ENCODE measurements at places on chromosomes 13 and 19.
A peak's percentile ranks its signal among the peaks of the same experiment; 100 is the strongest.

GRCh38 chr13:21237081-21237480, 60.6 kb downstream of the MRPL57 start:
- DNase-seq = no peak

- no peak for DNase-seq
Measured at GRCh38 chr13:70604448-70604847, 496.2 kb upstream of the KLHL1 start.

GRCh38 chr13:38656699-38657098, 30.2 kb upstream of the FREM2 start:
- no peak for DNase-seq

- DNase-seq = no peak
Measured at GRCh38 chr13:43797869-43798268, 11.1 kb upstream of the ENOX1 start.

DNA sequence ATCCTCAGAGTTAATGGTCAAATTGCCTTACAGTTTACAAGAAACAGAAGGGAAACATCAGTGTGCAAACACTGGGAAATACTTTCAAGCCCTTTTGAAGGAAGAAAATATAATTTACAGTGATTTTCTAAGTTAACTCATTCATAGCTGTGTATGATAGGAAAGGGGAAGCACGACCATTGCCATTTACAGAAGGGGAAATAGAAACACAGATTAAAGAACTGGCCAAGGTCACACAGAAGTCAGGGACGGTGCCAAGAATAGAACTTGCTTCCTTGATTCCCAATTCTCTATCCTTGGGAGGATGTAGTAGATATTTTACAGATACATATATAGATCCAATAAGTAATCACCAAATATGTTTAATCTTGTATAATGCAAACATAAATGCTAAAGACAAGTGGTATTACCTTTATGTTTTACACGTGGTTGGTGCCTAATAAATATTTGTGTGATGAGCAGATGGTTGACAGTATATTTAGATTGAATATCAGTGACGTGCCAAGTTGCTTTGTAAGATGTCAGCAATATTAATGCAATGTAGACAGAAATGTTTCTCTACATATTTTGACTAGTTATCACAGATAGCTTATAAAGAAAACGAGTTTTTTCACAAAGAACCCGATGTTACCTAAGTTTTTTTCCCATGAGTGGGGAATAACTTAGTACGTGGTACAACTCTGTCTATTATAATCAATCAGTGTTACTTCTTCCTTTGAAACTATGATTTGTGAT, 73.1 kb downstream of the FLT1 start:
- DNase-seq = no peak

- DNase-seq = no peak
Measured at GRCh38 chr19:15252398-15253018, 20.3 kb upstream of the EPHX3 start.

- peak; percentile 33 for DNase-seq
Measured at GRCh38 chr19:1133471-1133929, 29.7 kb downstream of the GPX4 start.

GRCh38 chr13:109918179-109918711, 131.9 kb upstream of the IRS2 start:
- DNase-seq = no peak

GRCh38 chr13:93318534-93319254, 92.1 kb downstream of the GPC6 start:
- no peak for DNase-seq

DNA sequence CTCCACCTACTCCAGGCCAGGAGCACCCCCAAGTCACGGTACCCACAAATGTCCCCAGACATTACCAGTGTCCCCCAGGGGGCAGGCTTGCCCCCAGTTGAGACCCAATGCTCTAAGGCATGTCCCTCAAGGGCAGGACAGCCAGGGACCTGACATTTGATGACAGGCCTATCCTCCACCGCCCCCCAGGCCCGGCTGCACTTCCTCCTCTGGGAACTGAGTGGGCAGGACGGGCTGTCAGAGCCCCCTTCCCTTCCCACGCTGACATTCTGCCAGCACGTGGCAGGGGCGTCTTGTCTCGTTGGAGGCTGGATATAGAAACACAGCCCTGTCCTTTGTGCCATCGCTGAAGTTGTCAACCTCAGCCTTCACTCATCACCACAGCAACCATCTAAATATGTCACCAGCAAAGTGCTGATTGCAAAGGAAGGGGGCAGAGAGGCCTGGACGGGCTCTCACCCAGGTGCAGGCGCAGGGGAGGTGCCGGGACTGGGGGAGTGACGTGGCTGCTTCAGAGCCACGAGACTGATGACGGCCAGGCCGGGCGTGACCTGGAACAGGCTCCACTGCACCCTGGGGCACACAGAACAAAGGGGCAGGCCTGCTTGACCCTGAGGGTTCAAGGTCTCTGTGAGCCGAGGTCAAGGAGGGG, 38.4 kb downstream of the GNG7 start:
- DNase-seq = no peak

- DNase-seq = no peak
Measured at GRCh38 chr13:44660050-44660449, 83.9 kb upstream of the TSC22D1 start.

GRCh38 chr19:15913830-15914229, 16.0 kb upstream of the CYP4F2 start:
- DNase-seq = no peak

GRCh38 chr13:22111152-22111783, 440.4 kb downstream of the FGF9 start:
- DNase-seq = no peak

DNA sequence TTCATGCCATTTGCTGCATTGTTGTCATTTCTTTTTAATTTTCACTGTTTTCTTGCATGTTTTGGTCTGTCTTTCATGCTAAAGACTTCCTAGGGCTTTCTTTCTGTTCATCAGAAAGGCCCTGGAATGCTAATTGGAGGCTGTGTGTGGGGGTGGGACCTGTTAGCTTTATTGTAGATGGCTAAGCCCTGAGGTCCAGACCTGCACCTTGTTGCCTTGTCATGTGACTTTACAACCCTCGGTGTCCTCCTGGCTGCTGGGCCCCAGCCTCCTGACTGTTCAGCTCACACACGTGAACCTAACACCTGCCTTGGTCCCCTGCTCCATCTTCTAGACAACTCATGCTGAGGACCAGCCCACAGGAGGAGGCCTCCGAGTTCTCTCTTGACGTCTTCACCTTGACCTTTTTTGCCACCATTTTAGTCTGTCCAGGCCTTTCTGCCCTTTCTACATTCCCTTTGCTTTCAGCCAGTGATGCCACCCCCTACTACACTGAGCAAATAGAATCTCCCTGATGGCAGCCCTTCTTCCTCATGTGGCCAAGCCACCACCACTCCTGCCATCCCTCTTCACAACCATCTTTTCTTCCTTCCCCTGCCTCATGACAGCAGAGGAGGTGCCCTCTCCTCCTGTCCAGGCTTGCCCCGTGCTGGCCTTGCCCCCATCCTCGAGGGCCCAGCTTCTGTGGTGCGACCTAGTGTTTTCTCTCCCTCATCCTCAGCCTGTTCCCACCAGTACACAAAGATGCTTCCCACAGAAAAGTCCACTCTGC, 41.4 kb upstream of the GPI start:
- no peak for DNase-seq
